ENCODE measurements at places on chromosomes 3 and 15. TPM values are rescaled to one million over a fixed set of nuclear protein-coding genes. Genes with fewer than 3 reads are reported as not detected.

DNA sequence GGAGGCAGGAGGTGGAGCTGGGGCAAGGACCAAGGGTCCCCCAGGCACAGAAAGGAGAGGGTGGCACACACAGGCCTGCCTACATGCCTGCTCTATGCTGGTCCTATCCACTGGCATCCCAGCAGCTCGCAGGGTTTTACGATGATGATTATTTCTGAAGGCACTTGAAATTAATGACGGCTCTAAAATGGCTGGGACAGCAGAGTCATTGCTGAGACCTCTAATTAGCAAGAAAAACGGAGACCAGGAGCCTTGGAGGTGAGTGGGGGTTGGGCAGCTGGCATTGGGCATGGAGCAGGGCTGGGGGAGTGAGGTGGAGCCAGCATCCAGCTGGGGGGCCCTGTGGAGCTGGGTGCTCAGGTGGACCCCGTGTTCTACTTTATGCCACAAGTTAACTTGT is 3.5 kb upstream of the LINGO1 start:
- DNase-seq, result no peak
- no peaks in the 10 kb centered on the region for H3K36me3 ChIP-seq
- H3K4me1 ChIP-seq, result peaks cover 7% of the 10 kb centered on the region
- H3K27ac ChIP-seq, result no peak overlapping the region
- H3K4me3 ChIP-seq, result no peak overlapping the region

DNA sequence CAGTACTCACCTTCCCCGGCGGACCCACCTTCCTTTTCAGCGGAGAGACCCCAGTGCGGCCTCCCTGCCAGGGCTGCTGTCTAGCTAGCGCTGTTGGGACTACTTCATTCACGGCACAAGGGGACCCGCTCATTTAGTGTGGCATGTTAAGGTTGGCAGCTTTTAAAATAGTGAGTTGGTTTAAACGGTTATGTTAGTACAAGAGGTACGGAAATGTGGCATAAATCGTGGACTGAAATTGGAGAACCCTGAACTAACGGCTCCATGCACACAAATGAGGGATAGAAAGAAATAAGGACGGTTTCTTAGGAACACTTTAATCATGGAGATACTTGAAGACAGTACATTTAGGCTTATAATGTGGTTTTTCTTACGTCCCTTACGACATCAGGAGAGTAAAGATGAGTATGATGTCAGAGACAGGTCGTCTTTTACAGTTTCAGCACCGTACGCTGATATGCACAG is 752 bp downstream of the CEP63 start:
- H3K27me3 ChIP-seq, result no peaks in the 10 kb centered on the region
- peak; percentile 33 for DNase-seq
- peaks cover 47% of the 10 kb centered on the region for H3K4me1 ChIP-seq

GRCh38 chr3:180680097-180680430 is 775 bp upstream of the CCDC39 start:
- H3K27me3 ChIP-seq, result peaks cover 52% of the 10 kb centered on the region
- H3K27ac ChIP-seq, result no peak overlapping the region
- peak; percentile 16 for DNase-seq
- H3K36me3 ChIP-seq, result no peaks in the 10 kb centered on the region
- peak overlapping the region; percentile 73 for H3K4me3 ChIP-seq

DNA sequence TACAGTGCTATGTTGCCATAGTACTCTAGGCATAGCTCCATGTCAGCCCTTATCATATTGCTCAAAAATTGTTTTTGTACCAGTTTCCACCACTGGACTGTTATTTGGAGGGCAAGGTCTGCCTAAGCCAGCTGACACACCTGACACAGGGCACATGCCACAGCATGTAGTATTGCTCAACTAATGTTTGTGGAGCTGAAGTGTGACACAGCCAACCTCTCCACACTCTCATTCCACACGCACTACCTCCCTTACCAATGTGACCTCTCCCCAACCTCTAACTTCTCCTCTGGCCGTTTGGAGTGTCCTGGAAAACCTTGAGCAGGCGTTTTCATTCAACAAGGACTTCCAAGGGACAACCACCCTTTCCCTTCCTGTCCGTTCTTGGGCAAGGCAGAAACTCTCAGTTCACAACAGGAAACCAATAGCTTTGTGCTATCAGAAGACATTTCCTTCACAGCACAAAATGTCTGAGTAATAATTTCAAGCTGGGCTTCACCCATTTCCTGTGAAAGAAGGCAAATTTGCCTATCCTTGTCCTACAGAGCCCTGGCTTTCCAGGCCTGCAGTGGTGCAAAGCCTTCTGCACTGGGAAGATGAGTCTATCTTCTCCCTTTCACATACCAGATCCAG is 38.4 kb downstream of the TLNRD1 start:
- peak overlapping the region; percentile 21 for H3K27ac ChIP-seq
- H3K27me3 ChIP-seq, result no peaks in the 10 kb centered on the region
- DNase-seq, result no peak
- no peak overlapping the region for H3K4me3 ChIP-seq
- H3K36me3 ChIP-seq, result no peaks in the 10 kb centered on the region

- no peaks in the 10 kb centered on the region for H3K36me3 ChIP-seq
- no peak overlapping the region for H3K27ac ChIP-seq
- H3K4me1 ChIP-seq, result no peaks in the 10 kb centered on the region
- no peak for DNase-seq
Observed at GRCh38 chr15:49751191-49751590, 130.3 kb downstream of the DTWD1 start.

APOD gene
- total RNA-seq, result not detected

- H3K27me3 ChIP-seq, result peaks cover 80% of the 10 kb centered on the region
- no peak for DNase-seq
- peak overlapping the region; percentile 38 for H3K4me3 ChIP-seq
- no peak overlapping the region for H3K27ac ChIP-seq
- H3K4me1 ChIP-seq, result peaks cover 3% of the 10 kb centered on the region
Observed at GRCh38 chr15:74365598-74366445, 1.6 kb downstream of the CYP11A1 start.

- H3K36me3 ChIP-seq, result no peaks in the 10 kb centered on the region
- DNase-seq, result no peak
- peaks cover 12% of the 10 kb centered on the region for H3K27me3 ChIP-seq
- H3K4me1 ChIP-seq, result peaks cover 11% of the 10 kb centered on the region
- H3K27ac ChIP-seq, result no peak overlapping the region
- H3K4me3 ChIP-seq, result no peak overlapping the region
Observed at GRCh38 chr3:151327571-151328198, 1.7 kb downstream of the P2RY13 start.

DNA sequence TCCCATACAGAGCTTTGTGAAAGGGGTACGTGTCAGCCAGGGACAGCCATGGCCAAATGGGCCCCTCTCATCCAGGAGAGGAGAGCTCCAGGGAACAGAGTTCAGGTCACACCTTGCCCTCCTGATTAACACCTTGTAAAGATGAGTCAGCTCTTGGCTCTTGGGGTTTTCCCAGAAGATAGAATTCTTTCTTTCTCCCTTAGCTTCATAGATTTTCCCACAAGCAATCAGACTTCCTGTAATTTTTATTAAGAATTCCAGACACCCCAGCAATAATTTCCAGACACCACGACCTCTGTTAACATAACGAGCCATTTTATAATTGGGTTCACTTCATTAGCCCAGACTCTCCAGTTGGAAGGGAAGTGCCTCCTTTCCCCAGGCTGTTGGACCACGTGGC is 86.4 kb downstream of the LRTM1 start:
- H3K27ac ChIP-seq, result no peak overlapping the region
- no peaks in the 10 kb centered on the region for H3K4me1 ChIP-seq
- no peaks in the 10 kb centered on the region for H3K36me3 ChIP-seq
- H3K4me3 ChIP-seq, result no peak overlapping the region
- H3K27me3 ChIP-seq, result no peaks in the 10 kb centered on the region
